ENCODE measurements at places on chromosomes 16 and 17.

DNA sequence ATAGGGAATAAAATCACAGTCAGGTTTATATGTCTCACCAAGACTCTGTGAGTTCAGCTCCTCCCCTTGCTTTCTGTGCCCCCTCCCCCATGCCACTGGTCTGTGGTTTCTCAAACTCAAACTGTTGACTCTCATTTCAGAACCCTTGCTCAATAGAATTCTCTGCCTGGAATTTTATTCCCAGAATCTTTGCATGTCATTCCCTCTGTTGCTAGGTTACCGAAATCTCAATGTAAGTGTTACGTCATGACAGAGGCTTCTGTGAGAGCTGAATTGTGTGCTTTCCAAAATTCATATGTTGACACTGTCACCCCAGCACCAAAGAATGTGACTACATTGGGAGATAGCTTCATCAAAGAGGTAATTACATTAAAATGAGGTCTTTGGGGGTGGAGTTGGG, 1938.8 kb downstream of the TP53TG3F start:
- DNase-seq, result no peak

- DNase-seq, result no peak
Measured at GRCh38 chr16:29641561-29641960, 21.5 kb upstream of the SPN start.

GRCh38 chr17:19975601-19976000, 2.0 kb downstream of the AKAP10 start:
- no peak for DNase-seq

- DNase-seq, result no peak
Measured at GRCh38 chr17:20979792-20980083, 63.1 kb downstream of the USP22 start.

- DNase-seq, result no peak
Measured at GRCh38 chr16:70440009-70440692, 1.3 kb upstream of the ST3GAL2 start.

- no peak for DNase-seq
Measured at GRCh38 chr16:15885560-15886001, 2.8 kb downstream of the CEP20 start.

DNA sequence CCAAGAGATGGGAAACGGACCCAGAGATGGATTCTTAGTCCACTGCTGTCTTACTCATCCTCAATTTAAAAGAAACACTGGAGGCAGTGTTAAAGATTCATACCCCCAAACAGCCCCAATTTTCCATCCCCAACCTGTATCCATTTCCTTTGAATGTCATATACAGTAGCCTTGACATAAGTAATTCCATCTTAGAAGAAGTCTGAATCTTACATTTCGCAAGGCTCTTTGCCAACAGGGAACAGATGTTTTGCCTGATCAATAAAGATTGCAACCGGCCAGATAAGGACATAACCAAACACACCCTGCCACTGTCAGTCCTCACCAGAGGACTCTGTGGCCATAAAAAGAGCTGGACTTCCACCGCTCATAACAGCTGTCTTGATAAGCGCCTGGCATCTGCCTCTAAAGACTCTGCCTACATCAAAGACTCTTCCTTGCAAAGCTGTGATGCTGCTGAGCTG, 59.0 kb upstream of the MED9 start:
- no peak for DNase-seq

Measured in RWPE1 (cell line).